ENCODE measurements at places on chromosomes 2 and 18. TPM values are rescaled to one million over a fixed set of nuclear protein-coding genes. Genes with fewer than 3 reads are reported as not detected.

BOK gene
- not detected for total RNA-seq

CNDP1 gene
- total RNA-seq, result 0.25 TPM

XRCC5 gene
- total RNA-seq, result 129 TPM

EVX2 gene
- not detected for total RNA-seq

SERPINB8 gene
- 11.0 TPM for total RNA-seq

MEP1B gene
- total RNA-seq, result not detected

CLEC4F gene
- not detected for total RNA-seq

NTSR2 gene
- total RNA-seq, result not detected

Measured in CD4-positive, alpha-beta T cell (primary cell).